ENCODE measurements at places on chromosomes 3 and 15. TPM values are rescaled to one million over a fixed set of nuclear protein-coding genes. Genes with fewer than 3 reads are reported as not detected.

GRCh38 chr3:144744473-144744872 lies 772.9 kb downstream of the DIPK2A start:
- H3K36me3 ChIP-seq, result peaks cover 3% of the 10 kb centered on the region
- H3K27me3 ChIP-seq, result no peaks in the 10 kb centered on the region
- H3K4me3 ChIP-seq, result no peak overlapping the region

GRCh38 chr3:197528190-197528589 lies 27.6 kb downstream of the BDH1 start:
- H3K36me3 ChIP-seq, result peaks cover 9% of the 10 kb centered on the region
- no peak for DNase-seq
- no peaks in the 10 kb centered on the region for H3K4me1 ChIP-seq
- H3K27ac ChIP-seq, result no peak overlapping the region
- no peaks in the 10 kb centered on the region for H3K27me3 ChIP-seq

GRCh38 chr3:193780810-193781478 lies 187.9 kb downstream of the OPA1 start:
- H3K4me3 ChIP-seq, result no peak overlapping the region
- peak; percentile 72 for DNase-seq
- no peaks in the 10 kb centered on the region for H3K36me3 ChIP-seq
- H3K4me1 ChIP-seq, result peaks cover 62% of the 10 kb centered on the region
- no peak overlapping the region for H3K27ac ChIP-seq

DNA sequence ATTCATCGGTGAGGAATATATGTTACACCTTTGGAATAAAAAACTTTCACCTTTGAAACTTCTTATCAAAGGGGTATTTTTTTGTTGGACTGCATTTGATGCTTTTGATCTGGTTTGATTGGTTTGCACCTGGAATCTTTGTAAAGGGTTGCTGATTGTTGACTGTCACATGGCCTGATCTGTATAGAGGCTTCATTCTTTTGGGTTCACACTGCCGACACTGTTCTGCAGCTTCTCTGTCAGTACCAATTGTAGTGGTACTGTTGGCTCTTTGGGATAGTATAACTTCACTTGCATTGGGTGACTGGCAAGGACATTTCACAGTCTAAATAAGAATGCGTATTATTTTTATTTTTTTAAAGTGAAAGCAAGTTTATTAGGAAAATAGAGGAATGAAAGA lies 155.7 kb downstream of the DOCK3 start:
- no peaks in the 10 kb centered on the region for H3K27me3 ChIP-seq
- H3K4me3 ChIP-seq, result no peak overlapping the region
- H3K27ac ChIP-seq, result no peak overlapping the region
- H3K4me1 ChIP-seq, result peaks cover 17% of the 10 kb centered on the region
- DNase-seq, result no peak
- H3K36me3 ChIP-seq, result peaks cover 33% of the 10 kb centered on the region

- H3K4me3 ChIP-seq, result no peak overlapping the region
- H3K27me3 ChIP-seq, result no peaks in the 10 kb centered on the region
- peak; percentile 53 for DNase-seq
- H3K27ac ChIP-seq, result 0 out of 2 replicates have a peak overlapping the region, but pooled peaks have one; percentile 41
Measured at GRCh38 chr3:14440531-14441239, 38.3 kb downstream of the SLC6A6 start.

GRCh38 chr3:33075995-33076394 lies 21.0 kb downstream of the GLB1 start:
- no peak overlapping the region for H3K27ac ChIP-seq
- H3K4me3 ChIP-seq, result no peak overlapping the region
- DNase-seq, result no peak

GRCh38 chr15:33169625-33170024 lies 24.9 kb downstream of the FMN1 start:
- DNase-seq, result no peak
- no peak overlapping the region for H3K27ac ChIP-seq
- H3K4me3 ChIP-seq, result no peak overlapping the region
- no peaks in the 10 kb centered on the region for H3K36me3 ChIP-seq
- H3K27me3 ChIP-seq, result no peaks in the 10 kb centered on the region

DNA sequence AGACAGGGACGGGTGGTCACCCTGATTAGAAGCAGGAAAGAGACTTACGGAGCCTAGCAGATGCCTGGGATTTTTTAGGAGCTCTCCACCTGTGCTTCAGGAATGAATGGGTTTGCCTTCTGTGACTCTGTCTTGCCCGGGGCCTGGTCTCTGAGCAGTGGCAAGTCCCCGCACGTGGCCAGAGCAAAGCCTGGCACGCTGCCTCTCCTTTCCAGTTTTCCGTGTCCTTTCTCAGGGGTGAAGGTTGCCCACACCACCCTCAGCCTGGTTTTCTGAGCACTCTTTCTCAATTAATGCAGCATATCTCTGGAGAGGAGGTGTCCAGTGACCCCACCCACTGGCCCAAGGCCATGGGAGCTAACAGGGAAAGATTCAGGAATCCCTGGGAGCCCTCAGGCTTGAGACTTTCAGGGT lies 14.5 kb upstream of the CHST14 start:
- DNase-seq, result no peak
- H3K36me3 ChIP-seq, result peaks cover 4% of the 10 kb centered on the region
- peaks cover 52% of the 10 kb centered on the region for H3K4me1 ChIP-seq
- H3K4me3 ChIP-seq, result no peak overlapping the region
- peak overlapping the region; percentile 76 for H3K27ac ChIP-seq

DNA sequence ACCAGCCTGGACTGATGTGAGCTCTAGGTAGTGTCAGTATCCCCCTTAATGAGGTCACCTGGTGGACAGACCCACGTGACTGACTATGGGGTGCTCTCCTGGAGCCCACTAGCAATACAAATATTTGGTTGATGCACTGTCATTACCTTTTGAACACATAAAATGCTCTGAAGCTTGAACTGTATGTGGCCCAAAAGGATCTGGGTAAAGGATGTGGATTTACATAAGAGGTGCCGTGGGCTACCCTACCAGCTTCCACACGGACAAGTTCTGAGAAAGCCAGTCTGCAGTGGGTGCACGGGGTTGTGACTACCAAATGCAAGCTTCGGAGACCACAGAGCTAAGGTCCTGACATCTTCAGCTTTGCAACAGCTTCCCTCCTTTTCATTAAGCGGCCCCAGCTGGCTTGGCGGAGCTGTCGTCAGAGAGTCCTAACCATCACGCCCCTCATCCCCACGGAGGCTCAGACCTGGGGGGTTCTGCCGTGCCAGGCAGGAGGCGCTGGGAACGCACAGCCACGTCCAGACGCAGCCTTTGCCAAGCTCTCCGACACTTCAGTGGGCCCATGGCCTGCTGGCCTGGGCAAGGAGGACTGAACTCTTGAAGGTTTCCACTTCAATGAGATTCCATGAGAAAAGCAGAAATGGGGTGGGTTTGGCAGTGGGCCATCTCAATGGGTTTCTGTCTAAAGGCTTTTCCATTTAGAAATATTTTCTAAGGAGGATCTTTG lies 228.3 kb downstream of the ADAMTS17 start:
- DNase-seq, result no peak
- H3K4me3 ChIP-seq, result no peak overlapping the region
- no peaks in the 10 kb centered on the region for H3K36me3 ChIP-seq
- H3K27ac ChIP-seq, result no peak overlapping the region

DNA sequence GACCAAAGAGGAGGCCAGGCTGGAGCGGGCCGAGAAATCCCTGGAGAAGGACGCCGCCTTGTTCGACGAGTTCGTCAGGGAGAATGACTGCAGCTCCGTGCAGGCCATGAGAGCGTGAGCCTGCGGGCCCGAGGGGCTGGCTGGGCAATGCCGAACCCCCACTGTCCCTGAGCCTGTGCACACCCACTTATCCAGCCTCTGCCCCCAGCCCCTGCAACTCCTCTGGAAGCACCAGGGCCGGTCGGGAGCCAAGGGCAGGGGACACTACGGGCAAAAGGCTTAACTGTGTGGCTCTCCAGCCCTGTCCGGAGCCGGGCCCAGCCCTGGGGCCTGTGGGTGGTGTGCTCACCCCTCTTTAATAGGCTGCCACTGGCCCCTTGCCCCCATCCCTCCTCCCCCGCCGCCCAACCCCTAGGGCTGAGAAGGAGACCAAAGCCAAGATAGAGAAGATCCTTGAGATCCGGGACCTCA lies 24.0 kb downstream of the CFAP100 start:
- no peak for DNase-seq
- no peaks in the 10 kb centered on the region for H3K27me3 ChIP-seq
- H3K4me1 ChIP-seq, result peaks cover 23% of the 10 kb centered on the region
- no peaks in the 10 kb centered on the region for H3K36me3 ChIP-seq
- H3K27ac ChIP-seq, result no peak overlapping the region

The CCR3 gene
- not detected for total RNA-seq

The CACNA1D gene
- 3.6 TPM for total RNA-seq

Measured in WTC11 (cell line).